Fibroblast of skin of right quadriceps (primary cell): ENCODE measurements at places on chromosomes 3 and 15.

DNA sequence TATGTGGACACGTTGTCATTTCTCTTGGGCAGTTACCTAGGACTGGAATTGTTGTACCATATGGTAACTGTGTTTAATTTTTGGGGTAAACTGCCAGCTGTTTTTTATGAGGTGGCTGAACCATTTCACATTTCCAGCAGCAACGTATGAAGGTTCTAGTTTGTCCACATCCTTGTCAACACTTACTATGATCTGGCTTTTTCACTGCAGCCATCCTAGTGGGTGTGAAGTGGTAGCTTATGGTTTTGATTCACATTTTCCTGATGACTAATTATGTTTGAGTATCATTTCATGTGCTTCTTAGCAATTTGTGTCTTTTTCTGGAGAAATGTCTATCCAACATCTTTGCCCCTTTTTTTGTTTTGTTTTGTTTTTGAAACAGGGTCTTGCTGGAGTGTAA lies 96.2 kb downstream of the VGLL4 start:
- no peak for DNase-seq

DNA sequence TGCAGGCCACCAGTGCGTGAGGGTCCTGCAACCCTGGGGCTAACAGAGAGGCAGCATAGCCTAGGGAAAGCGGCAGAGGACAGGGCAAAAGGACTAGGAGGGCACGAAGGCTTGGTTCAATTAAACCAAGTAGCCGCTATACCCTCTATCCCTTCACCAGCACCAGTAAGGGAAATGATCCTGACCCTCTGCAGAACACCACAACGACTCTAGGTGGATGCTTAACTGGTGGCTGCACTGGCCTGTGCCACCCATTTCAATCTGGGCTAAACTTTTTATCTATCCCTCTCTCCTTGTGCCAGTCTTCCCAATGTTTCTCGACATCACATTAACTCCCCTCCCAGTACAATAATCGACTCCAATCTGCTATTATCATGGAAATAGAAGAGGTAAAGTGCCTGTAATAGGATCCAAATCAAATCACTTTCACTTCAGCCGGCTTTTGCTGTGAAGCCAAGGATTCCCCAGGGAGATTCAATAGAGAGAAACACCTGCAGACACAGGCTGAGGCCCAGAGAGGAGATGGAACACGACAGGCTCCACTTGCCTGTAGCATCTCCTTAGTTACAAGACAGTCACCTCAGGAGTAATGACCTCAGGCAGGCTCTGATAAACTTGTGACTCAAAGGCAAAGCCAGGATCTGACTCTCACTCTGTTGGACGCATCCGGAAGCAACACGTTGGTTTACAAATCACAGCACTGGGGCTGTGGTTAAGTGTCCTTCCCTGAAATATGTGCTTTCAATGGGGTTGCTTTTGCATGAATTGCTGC lies 791.6 kb upstream of the ARRDC4 start:
- no peak for DNase-seq

GRCh38 chr15:92907896-92908712 lies 8.0 kb downstream of the CHD2 start:
- peak; percentile 93 for DNase-seq

GRCh38 chr3:172097585-172097984 lies 58.2 kb downstream of the FNDC3B start:
- no peak for DNase-seq

GRCh38 chr3:197458179-197458707 lies 97.5 kb downstream of the BDH1 start:
- no peak for DNase-seq

DNA sequence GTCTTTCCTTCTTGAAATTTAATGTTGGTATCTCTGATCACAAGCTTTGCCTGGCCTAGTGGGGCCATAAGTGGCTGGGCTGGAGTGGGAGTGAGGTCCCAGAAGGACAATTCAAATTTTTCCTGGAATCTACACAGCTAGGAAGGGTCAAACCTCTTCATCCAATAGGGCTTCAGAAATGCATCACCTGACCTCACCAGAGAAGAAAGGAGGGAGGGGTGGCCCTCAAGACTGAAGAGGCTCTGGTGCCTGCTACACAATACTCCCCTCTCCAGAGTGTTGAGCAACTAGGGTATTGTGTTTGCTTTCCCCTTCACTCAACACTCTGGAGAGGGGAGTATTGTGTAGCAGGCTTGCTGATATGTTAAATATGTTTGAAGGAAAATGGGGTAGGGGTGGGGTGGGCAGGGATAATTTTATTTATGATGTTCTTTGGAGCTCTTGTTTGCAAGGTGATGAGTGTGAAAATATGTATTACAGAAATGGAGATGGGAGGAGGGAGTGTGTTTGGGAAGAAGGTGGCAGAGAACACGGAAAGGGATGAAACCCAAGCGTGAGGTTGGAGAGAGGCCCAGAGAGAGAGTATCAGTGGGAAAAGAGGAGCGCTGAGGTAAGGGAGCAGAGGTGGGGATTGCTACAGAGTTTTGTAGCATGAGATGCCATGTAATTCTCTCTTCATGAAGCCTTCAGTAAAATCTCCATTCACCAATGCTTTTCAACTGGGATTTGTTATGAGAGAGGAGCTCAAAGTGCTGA lies 5.7 kb upstream of the KLHL24 start:
- DNase-seq, result no peak
